ENCODE measurements at places on chromosomes 4 and X.

GRCh38 chr4:1746265-1746691 lies 25.0 kb downstream of the TACC3 start:
- no peak for DNase-seq

DNA sequence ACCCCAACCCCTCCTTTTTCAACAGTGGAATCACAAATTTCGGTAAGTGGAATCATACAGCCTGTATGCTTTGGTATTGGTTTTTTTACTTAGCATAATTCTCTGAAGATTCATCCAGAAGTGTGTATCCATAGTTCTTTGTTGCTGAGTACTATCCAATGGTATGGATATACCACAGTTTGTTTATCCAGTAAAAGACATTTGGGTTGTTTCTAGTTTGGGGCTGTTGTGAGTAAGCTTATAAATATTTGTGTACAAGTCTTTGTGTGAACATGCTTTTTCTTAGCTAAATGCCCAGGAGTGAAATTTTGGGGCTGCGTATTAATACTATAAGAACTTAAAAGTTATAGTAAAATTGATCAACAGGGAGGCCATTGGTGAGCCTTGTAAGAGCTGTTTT lies 57.5 kb upstream of the GC start:
- no peak for DNase-seq

DNA sequence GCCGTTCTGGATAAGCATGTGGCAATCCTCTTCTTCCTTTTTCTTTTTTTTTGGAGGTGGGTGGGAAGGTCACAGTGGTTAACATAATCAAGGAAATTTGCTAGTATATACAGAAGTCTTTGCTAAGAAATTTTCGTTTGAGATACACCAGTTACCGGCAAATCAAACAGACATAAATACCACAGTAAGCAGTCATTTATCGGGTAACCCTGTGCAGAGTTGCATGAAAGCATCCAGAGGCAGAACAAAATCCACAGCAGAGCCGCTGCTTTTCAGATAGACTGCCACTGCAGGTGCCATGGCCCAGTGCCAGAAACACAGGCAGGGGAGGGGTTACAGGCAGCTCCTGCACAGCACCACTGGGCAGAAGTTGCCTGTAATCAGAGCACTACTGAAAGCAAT lies 179.1 kb upstream of the MAB21L2 start:
- DNase-seq, result no peak

DNA sequence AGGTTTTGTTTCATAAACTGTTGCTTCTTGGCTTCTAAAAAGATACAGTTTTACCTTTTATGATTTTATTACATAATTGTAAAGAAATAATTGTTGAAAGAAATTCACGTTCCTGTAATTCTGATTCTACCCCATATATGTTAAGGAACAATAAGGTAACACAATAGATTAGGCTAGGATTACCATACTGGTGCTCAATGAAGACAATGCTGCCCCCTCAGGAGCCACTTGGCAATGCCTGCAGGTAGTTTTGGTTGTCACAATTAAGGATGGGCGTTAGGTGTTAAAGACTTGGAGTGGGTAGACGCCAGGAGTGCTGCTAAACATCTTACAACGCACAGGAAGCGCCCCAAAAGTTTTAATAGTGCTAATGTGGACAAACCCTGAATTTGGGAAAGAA lies 133.2 kb downstream of the NLGN4X start:
- no peak for DNase-seq

DNA sequence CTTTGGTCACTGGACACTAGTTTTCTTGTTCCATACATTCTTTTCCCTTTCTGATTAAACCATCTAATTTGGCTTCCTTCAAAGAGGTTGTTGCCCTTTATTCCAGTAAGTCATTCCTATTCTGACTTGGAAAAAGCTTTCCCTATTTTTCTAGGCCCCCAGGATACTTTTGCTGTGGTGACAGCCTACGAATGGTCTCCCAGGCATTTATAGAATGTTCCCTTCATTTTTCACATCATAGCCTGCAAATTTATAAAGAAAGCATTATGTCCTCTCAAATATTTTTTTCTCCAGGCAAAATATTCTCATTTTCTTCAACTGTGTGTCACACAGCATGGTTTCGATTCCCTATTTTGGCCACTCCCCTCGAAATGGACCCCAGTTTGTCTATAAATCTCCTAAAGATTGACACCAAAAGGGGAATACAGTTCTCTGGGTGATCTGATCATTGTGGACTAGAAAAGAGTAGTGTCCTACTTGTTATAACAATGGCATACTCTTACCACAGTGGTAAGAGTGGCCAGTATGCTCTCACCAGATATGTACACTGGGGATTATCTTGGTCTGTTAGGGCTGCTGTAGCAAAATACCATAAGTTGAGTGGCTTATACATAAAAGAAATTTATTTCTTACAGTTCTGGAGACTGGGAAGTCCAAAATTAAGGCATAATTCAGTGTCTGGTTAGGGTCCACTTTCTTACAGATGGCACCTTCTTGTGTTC lies 41.5 kb upstream of the BMP2K start:
- DNase-seq, result no peak

DNA sequence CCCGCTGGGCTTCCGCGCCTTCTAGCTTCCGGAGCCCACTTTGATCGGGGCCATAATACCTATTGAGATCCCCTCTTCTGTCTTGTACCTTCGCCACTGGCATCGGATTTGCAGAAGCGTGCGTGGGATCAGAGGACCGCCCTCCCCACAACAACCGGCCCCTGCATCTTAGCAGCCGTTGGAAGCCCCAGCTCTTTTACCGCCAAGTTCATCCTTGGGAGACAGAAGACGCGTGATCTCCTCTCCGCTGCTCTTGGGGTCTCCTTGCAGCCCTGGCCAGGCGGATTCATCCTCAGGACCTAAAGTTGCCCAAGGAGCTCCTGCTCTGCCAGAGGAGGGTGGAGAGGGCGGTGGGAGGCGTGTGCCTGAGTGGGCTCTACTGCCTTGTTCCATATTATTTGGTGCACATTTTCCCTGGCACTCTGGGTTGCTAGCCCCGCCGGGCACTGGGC lies 1.6 kb downstream of the SLIT2 start:
- no peak for DNase-seq

DNA sequence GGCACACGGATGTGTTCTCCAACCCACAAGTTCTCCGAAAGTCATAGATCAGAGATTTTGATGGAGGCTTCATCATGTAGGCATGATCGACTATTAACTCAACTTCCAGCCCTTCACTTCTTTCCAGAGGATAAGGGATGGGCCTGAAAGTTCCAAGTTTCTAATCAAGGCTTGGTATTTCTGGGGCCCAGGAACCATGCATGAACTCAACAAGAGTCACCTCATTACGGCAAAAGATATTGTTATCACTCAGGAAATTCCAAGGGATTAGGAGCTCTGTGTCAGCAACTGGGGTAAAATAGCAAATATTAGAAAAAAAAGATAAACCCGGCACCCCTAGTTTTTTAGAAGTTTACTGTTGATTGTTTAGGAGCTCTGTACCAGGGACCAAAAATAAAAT lies 240.1 kb upstream of the PPP1R2C start:
- no peak for DNase-seq

GRCh38 chrX:40131654-40132337 lies 34.0 kb upstream of the BCOR start:
- no peak for DNase-seq

DNA sequence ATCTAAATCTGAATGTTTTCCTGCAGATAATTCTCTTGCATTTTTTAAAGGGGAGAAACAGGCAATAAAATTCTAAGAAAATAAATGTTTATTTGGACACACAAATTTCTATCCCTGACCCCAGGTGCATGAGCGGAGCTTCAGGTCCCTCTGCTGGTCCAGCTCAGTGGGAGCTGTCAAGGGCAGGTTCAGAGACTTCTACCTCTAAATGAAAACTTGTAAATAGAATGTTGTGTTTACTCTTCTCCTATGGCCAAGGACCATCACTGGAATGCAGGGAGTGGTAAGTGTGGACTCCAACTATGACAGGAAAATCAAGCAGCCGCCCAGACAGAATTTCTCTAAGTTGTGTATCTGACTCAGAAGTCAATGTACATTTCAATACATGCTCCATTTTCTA lies 148.6 kb upstream of the TTC29 start:
- no peak for DNase-seq

GRCh38 chr4:75340561-75340960 lies 173.6 kb downstream of the RCHY1 start:
- DNase-seq, result no peak

- DNase-seq, result no peak
These were observed 3.2 kb upstream of the CLOCK start for GRCh38 chr4:55549888-55550287.

DNA sequence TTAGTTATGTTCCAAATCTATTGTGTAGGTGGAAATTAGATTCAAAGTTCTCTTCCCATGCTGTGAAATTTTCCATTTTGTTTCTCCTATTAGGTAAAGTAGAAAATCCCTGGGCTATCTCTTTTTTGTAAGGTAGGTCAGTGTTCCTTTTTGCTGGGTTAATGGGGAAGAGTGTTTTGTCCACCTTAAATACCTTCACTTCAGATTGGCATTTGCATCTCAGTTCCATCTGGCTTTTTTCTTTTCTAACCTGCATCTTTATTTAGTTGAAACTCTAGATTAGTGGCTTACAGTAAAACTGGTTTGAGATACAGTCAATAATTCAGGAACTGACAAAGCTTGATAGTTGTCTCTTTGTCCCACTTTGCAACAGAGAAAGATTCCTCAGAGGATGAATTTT lies 1115.8 kb downstream of the PDHA2 start:
- DNase-seq, result no peak

DNA sequence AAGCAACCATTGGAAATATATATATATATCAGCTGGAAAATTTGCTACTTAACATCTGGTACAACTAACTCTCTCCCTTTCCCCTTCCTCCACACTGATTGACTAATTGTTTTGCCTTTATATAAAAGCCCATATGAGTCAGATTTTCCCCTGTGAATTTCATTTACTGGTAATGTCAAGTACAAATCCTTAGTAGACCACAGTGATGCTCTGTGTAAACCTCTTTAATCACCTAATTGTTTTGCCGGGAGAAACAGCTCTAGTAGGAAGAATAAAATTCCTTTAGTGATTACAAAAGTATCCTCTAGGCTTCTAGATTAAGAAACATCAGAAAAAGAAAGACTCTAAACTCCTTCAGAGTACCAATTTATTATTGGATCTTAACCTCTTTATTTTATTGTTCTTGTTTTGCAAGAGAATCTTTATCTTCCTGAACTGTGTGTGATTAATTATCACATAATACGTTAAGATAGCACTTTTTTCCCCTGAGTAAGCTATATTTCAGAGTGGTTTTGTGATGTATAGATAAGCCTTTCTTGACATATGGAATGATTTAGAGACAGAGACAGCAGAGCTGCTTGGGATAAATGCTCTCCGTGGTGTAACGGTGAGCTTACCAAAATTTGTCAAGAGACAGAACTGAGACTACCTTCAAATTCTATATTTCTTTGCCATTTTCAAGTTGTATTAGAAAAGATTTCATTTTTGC lies 1606.4 kb upstream of the TENM3 start:
- DNase-seq, result no peak

DNA sequence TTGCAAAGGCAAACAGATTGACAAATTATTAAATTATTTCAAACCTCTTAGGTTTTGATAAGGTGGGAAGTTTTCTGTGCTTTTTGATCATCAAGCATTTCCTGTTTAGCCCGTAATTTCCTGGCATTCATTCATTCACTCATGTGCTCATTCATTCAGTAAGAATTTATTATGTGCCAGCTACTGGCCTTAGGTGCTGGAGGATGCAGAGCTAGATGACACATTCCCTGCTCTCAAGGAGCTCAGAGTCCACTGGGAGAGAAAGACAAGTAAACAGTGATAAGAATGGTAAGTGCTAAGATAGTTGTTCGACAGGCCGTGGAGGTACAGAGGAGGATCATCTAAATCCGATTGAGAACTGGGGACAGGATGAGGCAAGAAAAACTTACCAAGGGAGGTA lies 153.0 kb downstream of the DCTD start:
- DNase-seq, result no peak

DNA sequence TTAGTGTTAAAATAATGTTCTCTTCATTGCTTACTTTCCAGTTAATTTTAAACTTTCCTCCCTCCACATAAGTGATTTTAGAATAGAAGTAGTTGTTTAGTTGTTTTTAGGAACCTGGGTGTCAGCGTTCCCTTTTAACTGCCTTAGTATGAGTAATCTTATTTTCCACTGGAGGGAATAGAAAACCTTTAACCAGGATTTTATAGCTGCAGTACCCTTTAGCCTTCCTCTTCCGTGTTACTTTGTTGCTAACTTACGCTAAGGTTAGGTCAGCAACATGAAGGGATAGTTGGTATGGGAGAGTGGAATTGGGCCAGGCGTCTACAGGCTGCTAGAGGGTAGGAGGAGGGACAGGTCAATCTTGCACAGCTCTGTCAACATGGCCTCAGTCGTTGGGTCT lies 31.5 kb downstream of the SMS start:
- DNase-seq, result no peak

- DNase-seq, result no peak
These were observed 124.6 kb downstream of the RRAGB start for GRCh38 chrX:55841962-55842752.

- no peak for DNase-seq
These were observed 134.0 kb upstream of the MAP9 start for GRCh38 chr4:155510771-155511170.

GRCh38 chrX:118551426-118551825 lies 55.8 kb downstream of the DOCK11 start:
- no peak for DNase-seq

- no peak for DNase-seq
These were observed 9.6 kb downstream of the BMP3 start for GRCh38 chr4:81040012-81040659.

GRCh38 chr4:169225058-169225751 lies 45.6 kb downstream of the SH3RF1 start:
- DNase-seq, result no peak

DNA sequence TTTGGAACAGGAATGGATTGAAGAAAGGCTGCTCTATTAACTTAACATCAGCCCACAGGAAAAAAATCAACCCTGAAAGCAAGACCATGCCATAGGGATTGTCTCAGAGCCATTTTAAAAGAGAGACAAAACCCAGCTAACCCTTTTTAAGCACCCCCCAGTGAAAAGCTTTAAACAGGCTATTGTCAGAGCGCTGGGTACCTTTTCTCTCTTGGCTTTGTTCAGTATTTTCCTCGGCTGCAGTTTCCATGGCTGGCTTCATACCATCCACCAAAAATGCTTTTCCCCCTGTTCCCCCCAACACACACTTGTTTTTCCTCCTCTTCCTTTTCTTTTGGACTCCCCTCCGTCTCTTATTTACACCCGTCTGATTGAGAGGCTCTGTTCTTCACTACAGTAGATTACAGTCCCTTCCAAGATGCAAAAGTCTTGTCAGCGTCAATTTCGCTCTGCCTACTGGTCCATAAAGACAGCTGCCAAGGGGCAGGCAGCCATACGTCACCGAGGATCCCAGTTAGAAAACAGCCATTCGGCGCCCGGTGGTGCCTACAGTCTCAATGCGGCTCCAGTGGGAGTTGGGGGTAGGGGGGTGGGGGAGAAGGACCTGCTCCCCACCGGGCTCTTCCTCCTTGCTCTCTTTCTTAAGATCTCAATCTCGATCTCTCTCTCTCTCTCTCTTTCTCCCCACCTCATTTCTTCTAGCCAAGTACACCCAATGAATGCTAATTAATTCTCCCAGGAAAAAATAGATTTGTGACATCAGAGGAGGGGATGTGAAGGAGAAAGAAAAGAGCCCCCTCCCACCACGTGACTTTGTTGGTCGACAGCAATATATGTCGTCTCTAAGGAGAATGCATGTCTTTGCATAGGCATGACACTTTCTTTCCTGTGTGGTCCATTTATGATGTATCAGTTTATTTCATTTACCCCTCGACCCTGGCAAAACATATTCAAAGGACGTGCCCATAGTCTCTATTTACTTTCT lies at the start of gene GPM6B:
TSS of gene GPM6B (minus strand) at position 451 of the 985 bp plus-strand sequence. CDS start at position 262, 189 bp downstream.
- DNase-seq, result no peak

GRCh38 chr4:78937837-78938236 lies 1.4 kb downstream of the PAQR3 start:
- no peak for DNase-seq

- no peak for DNase-seq
These were observed 704 bp downstream of the FAM3A start for GRCh38 chrX:154515090-154515965.
